NCI-H1417 treated with DMSO at 0.1 percent for 48 hours (cell line): ENCODE measurements at places on chromosomes 4 and X.

GRCh38 chr4:24396988-24397387, 187.4 kb downstream of the DHX15 start:
- no peak for DNase-seq

DNA sequence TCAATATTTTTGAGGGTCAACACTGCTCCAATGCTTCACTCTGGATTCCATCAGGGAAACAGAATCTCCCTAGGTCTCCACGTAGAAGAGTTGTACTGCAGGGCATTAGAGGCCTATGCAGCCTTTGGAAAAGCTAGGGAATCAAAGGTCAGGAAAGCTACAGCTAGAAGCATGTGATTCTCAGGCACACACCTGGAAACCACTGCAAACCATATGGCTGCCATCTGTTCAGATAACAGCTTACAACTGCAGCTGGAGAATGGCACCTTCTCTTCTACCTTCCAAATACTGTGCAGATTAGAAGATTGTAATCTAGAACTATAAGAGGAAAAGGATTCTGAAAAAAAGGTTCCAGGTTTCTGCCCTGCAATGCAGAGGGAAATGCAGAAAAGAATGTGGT, 60.6 kb downstream of the BTC start:
- no peak for DNase-seq

DNA sequence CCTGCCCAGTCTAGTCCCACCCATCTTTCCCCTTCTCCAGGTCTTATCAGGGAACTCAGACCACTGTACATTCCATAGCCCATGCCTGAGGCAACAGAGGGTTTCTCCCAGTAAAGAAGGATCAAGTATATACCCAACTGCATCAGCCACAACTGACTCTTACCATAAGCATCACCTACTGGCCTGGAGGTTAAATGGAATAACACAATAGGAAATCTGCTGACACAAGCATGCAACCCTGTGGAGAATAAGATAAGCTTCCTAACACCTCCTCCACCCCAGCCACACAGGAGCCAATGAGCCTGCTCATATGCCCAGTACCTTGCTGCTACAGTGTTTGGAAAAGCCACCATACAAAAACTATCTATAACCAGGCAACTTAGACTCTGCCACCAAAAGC, 34.6 kb upstream of the PLK4 start:
- no peak for DNase-seq

GRCh38 chr4:156889616-156890594, 81.7 kb downstream of the PDGFC start:
- no peak for DNase-seq

DNA sequence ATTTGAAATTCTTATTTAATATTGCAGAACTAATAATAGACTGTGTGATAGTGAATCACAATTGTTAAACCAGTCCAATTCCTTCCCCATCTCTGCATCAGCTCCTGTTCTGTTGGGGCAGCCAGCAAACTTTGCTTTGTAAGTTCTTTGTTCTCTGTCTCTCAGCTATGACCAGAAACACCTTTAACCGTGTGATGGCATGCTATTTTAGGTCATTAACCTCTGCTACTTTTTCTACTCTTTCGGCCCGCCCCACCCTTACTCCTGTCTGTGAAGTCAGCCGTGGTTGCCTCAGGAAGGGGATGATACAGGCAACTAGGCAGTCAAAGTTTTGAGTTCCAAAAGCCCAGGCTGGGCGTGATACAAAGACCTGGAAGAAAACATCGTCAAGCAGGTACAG, 51.3 kb upstream of the EGFL6 start:
- DNase-seq: no peak

DNA sequence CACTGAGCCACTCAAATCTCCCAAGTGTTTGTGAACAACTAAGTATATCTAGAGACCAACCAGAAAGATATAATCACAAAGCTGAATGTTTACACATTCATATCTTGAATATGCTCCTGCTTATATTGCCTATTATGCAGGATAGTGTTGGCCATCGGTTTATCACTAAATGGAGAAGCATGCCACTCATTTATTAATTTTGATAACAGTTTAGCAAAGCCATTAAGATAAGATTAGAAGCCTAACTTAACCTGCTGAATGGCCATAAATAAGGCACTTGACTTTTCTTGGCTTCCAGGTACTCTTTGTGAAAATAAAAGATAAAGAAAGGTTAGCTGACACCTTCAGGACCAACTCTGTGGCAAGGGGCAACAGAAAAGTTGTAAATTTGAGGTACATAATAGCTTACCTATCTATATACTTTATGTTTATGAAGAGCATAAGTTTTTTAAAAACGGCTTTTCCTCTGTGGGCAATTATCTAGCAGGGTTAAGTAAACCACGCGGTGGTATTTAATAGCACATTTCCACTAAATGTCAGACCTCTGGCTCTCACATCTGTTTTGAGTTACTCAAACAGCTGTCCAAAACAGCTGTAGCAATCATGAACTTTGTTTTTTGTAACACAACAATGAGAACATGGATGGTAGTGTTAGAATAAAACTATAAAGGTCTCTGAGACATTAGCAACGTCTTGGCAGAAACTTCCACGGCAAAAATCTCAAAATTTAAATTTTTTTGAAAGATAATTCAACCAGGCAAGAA, 58.8 kb upstream of the FTHL17 start:
- DNase-seq: no peak

DNA sequence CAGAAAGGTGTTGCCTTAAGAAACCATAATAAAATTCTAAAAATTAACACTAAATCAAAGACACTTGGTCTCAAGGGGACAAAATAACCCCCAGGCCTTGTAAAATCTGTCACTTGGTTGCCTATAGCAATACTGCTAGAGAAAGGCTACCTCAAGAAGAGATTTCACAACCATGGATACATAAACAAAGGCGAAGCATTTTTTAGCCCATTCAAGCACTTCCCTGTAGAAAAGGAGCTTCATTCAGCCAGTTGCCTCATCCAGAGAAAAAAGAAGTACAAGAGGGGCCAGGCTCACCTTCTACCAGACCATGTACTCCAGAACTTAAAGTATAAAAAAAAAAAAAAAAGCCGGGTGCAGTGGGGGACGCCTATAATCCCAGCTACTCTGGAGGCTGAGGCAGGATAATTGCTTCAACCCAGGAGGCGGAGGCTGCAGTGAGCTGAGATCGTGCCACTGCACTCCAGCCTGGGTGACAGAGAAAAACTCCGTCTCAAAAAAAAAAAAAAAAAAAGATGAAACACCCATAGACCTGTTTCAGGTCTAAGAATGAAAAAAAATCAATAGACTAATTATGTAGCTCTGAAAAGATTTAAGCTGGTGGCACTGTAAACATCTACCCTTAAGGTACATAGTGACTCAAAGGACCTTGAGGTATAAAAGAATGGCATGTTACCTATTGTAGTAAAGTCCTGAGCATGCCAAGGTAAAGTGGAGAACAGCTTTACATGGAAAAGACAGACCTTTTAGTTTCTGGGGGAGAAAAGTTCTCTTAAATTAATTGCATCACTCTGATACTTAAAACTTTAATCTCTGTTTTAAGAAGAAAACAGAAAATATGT, 18.0 kb downstream of the RUFY3 start:
- no peak for DNase-seq

DNA sequence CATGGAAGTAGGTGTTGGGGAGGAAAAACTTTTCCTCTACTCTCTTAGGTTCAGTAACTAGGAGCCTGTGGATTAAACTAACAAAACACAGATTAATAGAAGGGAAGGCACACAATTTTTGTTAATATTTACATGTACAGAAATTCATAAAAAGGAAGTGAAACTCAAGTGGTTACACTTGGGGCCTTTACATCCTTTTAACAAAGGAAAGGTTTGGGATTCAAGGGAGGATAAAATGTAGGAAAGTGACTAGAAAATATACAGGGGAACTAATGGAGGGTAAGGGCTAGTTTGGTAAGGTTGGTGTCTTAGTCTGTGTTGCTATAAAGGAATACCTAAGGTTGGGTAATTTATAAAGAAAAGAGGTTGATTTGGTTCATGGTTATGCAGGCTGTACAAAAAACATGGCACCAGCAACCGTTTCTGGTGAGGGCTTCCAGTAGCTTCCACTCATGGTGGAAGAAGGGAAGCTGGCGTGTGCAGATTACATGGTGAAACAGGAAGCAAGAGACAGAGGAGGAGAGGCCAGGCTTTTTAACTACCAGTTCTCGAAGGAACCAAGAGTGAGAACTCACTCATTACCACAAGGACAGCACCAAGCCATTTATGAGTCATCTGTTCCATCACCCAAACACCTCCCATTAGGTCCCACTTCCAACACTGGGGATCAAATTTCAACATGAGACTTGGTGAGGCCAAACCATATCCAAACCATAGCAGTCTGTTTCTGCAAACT, 124.4 kb downstream of the CHRDL1 start:
- DNase-seq: no peak

DNA sequence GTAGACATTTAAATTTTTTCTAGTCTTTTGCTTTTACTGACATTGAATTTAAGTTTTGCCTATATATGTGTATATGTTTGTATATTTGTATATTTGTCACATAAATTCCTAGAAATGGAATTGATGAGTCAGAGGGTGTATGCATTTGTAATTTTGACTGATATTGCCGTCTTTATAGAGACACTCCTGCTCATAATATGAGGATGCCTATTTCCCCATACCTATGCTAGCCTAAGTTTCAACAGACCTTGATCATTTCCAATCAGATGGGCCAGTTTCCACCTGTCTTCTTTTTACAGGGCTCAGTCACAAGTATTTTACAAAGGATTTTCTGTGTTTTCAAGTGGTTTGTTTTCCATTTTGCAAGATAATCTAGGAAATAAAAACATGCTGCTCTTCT, 10.8 kb downstream of the PDLIM5 start:
- DNase-seq: no peak
